Glutamatergic neuron (in vitro differentiated cells): ENCODE measurements at places on chromosomes 4 and X. TPM values are rescaled to one million over a fixed set of nuclear protein-coding genes. Genes with fewer than 3 reads are reported as not detected.

FGD1 gene
- total RNA-seq = 18.8 TPM

ADH1C gene
- total RNA-seq = not detected

GPRASP2 gene
- total RNA-seq = 24.6 TPM

DRD5 gene
- total RNA-seq = not detected

GRCh38 chrX:139554376-139554775 is 23.8 kb downstream of the F9 start:
- DNase-seq = no peak

GRCh38 chr4:137495578-137495977 is 36.7 kb downstream of the PCDH18 start:
- no peak for DNase-seq

DNA sequence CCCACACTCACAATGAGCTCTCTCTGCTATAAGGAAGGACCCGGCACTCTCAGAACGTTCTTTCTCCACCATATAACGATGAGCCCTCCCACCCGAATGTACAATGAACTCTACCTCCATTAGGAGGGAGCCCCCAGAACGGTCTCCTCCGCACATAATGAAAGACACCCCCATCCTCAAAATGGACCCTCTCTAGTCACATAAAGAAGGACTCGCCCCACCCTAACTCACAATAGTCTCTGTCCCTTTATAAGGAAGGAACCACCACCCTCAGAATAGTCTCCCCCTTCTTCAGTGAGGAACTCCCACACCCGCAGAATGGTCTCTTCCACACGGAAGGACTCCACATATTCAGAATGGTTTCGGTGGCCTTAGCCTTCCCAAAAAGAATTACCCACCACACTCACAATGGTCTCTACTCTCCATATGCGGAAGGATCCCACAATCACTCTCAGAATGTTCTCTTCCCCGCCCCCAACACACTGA is 477 bp downstream of the SLC35A2 start:
- DNase-seq = no peak

GRCh38 chrX:45621376-45622041 is 420.8 kb upstream of the DIPK2B start:
- DNase-seq = no peak

- DNase-seq = no peak
Observed at GRCh38 chr4:10240691-10241090, 124.1 kb upstream of the WDR1 start.

DNA sequence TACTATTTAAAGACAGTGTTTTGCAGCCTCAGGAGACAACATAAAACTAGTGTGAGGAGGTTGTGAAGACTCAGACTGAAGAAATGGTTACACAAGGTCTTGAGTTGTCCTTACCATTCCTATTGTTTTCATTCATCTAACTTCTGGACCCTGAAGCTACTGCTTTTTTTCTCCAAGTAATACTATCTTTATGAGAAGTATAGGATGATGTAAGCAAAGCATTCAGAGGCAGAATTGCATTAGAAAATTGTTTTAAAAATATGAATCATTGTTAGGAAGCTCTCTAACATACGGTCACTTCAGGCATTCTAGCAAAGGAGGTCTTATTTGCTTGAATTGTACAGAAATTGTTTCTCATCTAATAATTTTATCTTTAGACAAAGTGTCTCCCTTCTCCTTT is 357.8 kb downstream of the TLL1 start:
- no peak for DNase-seq

DNA sequence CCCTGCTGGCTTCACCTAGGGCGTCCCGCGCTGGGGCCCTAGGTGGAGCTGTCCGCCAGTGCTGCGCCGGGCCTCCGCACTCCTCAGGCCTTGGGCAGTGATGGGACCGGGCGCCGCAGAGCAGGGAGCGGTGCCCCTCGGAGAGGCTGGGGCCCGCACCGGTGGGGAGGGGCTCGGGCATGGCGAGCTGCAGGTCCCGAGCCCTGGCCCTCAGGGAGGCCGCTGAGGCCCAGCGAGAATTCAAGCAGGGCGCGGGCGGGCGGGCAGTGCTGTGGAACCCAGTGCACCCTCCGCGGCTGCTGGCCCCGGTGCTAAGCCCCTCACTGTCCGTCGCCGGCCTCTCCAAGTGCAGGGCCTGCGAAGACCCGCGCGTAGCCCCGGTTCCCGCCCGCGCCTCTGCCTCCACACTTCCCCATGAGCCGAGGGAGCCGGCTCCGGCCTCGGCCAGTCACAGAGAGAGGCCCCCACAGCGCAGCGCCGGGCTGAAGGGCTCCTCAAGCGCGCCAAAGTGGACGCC is 565.1 kb upstream of the NDST4 start:
- DNase-seq = no peak

GRCh38 chr4:143257356-143257755 is 72.6 kb downstream of the USP38 start:
- no peak for DNase-seq

GRCh38 chr4:128379860-128380259 is 92.2 kb upstream of the PGRMC2 start:
- peak; percentile 20 for DNase-seq

GRCh38 chrX:63751481-63751880 is 33.5 kb downstream of the ARHGEF9 start:
- DNase-seq = no peak

GRCh38 chr4:16082426-16083240 is 1.2 kb downstream of the PROM1 start:
- peak; percentile 62 for DNase-seq

DNA sequence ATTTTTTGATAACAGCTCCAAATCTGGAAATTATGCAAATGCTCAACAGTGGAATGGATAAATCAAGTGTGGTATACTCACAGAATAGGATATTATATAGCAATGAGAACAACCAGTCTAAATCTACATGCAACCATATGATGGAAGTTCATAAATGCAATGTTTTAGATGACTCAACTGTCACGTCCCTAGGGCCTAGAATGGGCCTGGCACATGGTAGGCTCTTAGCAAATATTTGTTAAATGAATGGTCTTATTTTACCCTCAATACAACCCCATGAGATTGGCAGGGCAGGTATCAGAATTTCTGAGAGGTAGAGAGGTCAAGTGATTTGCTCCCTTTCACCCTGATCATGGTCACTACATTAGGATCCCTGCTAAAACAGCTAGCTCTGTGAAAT is 14.6 kb upstream of the NKX3-2 start:
- no peak for DNase-seq

- no peak for DNase-seq
Observed at GRCh38 chr4:15797320-15797719, 19.2 kb downstream of the CD38 start.

- DNase-seq = no peak
Observed at GRCh38 chr4:89599026-89599425, 237.9 kb downstream of the SNCA start.

- no peak for DNase-seq
Observed at GRCh38 chrX:39936886-39937770, 160.6 kb downstream of the BCOR start.

GRCh38 chrX:110852180-110852579 is 56.6 kb upstream of the CHRDL1 start:
- no peak for DNase-seq

DNA sequence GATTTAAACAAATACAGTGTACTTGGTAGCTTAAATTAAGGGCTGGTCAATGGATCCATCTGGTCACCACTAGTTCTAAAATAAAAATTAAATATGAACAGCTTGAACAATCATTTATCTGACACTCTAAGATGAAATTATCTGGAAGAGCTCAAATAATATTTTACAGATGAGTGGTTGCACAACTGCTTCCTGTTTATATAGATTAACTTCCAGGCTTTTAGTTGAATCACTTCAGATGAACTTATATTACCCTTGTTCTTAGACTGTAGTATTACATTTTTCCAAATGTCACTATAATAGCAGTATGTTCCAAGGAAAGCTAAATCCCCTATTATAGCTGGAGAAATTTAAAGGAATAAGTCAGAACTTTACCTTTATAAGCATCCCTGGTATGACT is 92.4 kb upstream of the SMIM10 start:
- DNase-seq = no peak

DNA sequence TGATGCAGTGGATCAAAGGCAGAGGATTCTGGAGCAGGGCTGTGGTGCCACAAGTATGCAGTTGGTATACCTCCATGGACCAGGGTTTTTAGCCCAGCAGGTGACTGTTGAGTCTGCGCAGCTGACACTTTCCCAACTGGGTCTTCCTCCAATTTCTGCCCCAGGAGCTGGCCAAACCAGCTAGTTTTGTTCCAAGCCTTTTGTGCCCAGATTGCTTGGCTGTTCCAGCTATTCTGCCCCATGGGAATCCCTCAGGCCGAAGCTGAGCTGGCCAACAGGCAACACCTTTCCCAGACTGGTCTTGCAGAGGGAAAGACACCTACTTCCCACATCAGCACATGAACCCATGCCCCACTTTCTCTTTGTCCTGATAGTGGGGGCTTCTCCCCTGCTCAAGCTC is 22.8 kb upstream of the ANKRD17 start:
- no peak for DNase-seq

- peak; percentile 14 for DNase-seq
Observed at GRCh38 chr4:3257556-3258482, 8.9 kb downstream of the MSANTD1 start.

- DNase-seq = no peak
Observed at GRCh38 chr4:23364167-23364566, 525.7 kb downstream of the PPARGC1A start.

GRCh38 chrX:153973127-153974002 is 811 bp downstream of the TMEM187 start:
- DNase-seq = no peak

DNA sequence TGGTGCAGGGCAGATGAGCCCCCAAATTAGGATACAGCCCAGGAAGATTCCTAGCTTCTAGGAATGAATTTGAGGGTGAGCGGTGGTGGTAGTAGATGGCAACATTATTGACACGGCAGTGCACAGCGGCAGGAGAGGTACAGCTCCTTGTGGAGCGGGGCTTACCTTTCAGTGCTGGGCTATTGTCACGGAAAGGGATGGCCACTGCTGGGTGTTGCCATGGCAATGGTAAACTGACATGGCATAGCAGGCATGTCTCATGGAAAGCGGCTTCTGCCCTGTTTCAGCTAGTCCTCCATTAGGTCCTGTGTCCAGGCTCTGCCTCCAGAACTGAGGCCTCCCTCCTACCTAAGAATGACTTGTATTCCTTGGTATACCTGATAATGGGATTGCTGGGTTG is 81.8 kb upstream of the WDR1 start:
- DNase-seq = no peak

GRCh38 chr4:139184129-139184528 is 7.1 kb upstream of the ELF2 start:
- DNase-seq = no peak
